ENCODE measurements at places on chromosomes 7 and 10. TPM values are rescaled to one million over a fixed set of nuclear protein-coding genes. Genes with fewer than 3 reads are reported as not detected.

DNA sequence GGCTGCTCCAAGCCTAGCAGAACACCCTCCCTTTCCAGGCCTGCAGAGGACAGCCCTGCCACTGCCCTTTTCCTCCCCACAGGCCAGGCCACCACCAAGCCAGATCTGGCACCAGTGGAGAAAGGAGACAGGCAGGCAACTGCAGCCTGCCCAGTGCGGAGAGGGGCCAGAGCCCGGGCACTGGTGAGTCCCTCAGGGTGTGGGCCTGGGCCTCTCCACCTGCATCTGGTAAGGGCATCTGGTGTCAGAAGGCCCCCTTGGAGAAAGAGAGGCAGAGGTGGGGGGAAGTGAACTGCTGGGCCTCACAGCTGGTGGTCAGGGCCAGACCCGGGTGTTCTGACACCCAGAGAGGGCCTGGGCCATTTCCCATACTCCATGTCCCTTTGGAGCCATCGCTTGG lies 27.9 kb downstream of the ZNF783 start:
- no peak for DNase-seq

DNA sequence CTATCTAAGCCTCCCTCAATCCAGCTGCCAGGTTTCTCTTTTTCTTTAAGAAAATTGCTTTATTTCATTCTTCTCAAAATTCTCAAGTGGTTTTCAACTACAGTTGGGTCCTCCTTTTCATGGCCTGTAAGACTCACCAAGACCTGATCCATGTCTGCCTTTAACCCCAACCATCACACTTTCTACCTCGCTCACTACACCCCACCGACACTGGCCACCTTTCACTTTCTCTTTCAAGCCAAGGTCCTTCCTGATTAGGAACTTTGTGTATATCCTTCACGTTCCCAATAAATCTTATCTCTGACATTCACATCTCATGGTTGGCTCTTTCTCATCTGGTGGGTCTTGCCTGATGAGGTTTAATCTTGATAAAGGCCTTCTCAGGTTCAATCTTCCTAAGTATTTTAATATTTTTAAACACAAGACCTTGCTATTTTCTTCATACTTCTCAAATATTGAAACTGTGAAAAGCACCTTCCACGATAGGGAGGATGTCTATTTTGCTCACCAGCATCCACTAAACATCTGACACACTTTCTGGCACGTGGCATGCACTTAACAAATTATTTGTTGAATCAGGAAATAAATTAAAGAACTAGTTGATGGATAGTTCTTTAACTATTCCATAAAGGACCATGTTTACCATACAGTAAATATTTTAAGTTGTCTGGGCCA lies 624.8 kb downstream of the GRID1 start:
- no peak for DNase-seq

DNA sequence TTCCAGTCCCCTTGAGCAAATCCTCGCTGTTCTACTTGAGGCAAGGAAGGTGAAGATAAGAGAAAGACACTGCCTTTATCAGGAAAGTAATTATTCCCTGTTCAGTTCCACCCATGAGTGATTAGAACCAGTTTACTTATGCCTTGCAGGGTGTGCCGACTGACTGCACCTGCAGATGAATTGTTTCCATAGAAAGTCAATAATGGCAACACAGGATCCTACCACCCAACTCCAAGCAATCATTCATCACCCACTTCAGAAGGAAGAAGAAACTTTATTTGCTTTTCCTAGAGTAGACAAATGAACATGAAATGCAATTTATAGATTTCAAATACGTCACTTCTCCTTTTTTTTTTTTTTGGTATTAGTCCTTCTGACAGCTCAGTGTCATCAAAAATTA lies 383.9 kb downstream of the SORCS1 start:
- no peak for DNase-seq

- DNase-seq = no peak
Observed at GRCh38 chr7:108413782-108414492, 42.3 kb downstream of the NRCAM start.

- no peak for DNase-seq
Observed at GRCh38 chr7:40909346-40909980, 774.7 kb downstream of the SUGCT start.

DNA sequence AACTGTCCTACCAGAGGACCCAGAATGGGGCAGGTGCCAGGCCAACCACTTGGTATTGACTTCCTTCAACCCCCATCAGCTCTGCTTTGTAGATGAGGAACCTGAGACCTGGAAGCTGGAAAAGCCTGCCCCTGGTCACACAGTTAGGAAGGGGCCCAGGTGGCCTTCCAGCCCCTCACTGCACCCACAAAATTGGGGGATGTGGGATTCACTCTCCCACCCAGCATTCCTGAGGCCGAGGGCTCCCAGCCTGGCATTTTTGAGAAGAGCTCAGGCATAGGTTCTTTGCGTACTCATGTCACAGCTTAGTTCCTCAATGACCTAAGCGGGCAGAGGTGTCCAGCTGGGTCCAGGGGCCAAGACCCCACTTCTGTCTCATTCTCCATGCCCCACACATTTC lies 46.1 kb downstream of the EBF3 start:
- no peak for DNase-seq

The KIAA1217 gene
- not detected for total RNA-seq

Measured in OCI-LY7 (cell line).